ENCODE measurements at places on chromosomes 1 and 21.

DNA sequence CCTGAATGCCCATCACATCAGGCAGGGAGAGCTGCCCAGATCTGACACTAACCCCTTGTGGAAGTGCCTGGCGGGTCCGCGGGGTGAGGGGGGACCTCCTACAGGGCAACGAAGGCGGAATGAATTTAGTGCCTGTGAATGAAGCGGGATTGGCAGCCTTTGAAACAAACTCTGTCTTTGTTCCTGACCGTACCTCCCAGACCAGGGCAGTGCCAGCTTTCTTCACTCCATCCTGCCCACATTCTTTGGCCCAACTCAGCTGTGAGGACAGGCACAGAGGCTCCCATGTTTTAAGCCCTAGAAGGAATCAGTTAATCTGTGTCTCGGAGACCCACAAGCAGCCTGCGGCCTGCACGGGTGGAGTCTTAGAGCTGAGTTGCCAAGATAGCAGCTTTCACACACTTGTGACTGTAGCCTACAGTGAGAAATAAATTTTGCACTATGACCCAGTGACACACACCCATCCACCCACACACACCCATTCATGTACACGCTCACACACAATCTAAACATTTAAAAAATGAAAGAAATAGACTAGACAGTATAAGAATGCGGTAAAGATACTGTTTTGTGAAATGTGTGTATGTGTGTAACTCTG, 60.1 kb upstream of the USP24 start:
- peak; percentile 89 for DNase-seq

DNA sequence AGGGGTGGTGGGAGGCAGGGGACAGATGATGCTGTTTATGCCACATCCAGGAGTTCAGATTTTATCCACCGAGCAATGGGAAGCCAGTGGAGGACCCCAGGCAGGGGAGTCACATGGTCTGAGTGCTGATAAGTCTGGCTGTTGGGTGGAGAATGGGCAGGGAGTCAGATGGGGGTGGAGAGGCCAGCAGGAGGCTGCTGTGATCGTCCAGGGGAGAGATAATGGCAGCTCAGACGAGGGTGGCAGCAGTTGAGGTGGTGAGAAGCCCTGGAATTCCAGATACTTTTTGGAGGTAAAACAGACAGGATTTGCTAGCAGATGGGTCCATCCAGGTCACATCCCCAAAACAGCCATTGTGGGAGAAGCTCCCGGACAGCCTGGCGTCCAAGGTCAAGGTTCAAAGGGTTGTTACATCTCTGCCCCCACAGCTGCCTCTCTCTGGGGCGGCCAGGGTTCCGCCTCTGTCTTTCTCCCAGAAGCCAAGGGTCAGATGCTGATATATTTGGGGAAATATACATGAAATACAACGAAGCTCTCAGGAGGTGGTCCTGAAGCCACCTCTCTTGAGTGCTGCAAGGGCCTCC, 252.1 kb upstream of the TMEM51 start:
- DNase-seq, result no peak

DNA sequence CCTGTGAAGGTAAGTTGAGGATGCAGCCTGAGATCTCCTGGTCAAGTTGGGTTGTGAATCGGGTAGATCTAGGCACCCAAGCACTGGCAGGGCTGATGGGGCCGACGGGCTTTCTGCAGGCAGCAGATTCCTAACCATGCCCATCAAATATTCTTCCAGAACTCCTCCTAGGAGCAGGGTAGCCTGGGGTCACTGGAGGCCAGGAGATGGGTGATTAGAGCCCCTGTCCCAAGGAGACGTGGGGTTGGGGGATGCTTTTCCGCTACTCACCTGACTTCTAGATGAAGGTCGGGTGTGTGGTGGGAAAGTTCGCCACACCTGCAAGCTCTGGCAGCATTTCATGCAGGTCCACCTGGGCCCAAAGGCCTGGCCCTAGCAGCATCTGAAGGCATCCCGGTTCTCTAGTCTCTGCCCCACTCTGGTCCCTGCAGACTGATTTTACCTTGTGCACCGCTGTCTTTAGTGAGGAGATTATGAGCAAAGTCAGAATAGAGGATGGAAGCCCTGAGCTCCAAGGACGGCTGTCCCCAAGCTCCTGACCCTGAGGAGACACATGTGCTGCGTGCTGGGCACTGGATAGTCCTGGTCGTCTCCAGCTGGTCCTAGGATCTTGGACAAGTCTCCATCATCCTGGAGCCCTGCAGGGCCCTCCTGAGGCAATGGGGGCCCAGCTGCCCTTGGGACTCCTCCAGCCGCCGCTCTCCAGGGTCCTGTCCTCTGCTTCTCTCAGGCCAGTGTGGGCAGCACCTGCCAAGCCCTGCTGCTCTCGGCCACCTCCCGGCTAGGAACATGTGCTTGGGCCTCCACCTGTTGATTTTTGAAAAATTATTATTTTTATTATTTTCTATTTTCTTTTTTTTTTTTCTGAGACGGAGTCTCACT, 21.8 kb upstream of the C2CD2 start:
- DNase-seq, result no peak

DNA sequence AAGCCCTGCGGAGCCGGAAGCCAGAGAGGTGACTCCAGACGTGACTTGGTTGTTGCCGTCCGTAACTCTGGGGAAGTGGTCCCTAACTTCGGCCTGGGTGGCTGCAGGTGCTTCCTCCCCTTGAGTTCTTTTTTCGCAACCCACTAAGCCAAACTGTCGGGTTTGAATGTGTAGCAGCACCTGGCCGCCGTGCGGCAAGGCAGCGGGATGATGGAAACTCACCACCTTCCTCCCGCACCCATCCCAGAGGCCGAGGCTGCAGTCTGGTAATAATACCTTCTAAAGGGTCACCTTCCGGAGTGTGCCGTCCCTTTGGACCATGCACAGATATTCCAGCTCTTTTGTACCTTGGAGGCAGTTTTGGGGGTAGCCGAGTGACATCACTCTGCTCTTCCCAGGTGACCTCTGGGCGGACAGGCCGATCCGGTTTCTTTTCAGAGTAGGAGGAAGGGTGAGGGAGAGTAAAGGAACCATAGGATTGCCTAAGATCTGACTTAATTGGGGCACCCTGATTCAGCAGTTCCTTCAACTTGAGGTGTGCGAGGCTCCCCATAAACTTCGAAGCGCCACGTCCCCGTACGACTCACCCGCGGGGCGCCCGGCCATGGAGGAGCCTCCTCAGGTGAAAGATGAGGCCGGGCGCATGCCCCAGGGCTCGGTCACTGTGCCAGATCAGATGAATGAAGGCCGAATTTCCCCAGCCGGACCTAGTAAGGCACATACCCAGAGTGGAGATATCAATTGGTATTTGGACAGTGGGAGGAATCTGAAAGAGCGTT, 1.0 kb downstream of the KCNK1 start:
- DNase-seq, result peak; percentile 3

GRCh38 chr1:17525996-17526686, 13.4 kb upstream of the ARHGEF10L start:
- DNase-seq, result no peak

Data from erythroblast (primary cell).